GM12865 (cell line): ENCODE measurements at places on chromosomes 7 and 10.

GRCh38 chr7:152618427-152618826 is 57.5 kb downstream of the XRCC2 start:
- DNase-seq, result no peak

GRCh38 chr7:73822319-73823173 is 8.2 kb upstream of the CLDN4 start:
- DNase-seq, result no peak

DNA sequence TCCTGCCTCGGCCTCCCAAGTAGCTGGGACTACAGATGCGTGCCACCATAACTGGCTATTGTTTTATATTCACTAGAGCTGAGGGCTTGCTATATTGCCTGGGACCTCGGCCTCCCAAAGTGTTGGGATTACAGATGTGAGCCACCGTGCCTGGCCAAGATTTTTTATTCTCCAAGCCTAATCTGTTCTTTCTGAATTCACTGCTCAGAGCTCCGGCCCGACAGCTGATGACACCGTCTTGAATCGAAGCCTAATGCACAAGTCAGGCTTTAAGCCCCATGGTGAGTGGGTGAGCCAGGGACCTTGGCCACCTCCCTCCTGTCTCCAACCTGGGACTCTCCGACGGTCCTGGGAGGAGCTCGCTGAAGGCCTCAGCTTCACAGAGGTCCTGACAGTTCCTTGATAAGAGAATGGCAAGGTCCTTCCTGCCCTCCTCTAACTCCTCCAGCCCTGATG is 338.9 kb downstream of the WDR37 start:
- no peak for DNase-seq

DNA sequence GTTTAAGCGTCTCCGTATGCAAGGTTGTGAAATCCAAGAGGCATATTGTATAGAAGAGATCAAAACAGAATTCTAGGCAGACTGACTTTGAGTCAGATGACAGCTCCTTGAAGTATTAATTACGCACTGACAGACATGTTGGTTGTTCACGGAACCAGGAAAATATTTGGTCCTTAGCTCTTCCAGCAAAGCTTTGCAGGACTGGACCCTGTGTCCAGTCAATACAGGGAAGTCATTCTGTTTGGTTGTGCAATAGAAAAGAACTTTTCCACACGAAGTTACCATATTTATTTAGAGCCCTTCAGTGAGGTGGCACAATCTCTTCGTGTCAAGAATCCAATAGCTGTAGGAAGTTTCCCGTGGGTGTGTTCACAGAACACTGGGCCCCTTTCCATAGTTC is 205.3 kb downstream of the ARHGAP21 start:
- DNase-seq, result no peak

DNA sequence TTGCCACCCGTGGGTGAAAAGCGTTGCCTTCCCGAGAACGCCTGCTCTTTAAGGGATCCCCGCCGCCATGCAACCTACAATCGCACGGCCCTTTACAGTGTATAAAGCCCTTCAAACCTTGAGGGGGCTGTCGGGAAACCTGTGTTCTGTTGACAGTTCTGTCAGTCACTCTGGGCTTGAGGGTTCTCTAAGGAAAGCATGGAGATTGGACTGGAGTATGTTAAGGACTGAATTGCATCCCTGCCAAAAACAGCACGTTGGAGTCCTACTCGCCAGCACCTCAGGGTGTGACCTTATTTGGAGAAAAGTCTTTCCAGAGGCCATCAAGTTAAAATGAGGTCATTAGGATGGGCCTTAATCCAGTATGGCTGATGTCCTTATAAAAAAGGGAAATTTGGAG is 70.6 kb downstream of the PFKFB3 start:
- no peak for DNase-seq

DNA sequence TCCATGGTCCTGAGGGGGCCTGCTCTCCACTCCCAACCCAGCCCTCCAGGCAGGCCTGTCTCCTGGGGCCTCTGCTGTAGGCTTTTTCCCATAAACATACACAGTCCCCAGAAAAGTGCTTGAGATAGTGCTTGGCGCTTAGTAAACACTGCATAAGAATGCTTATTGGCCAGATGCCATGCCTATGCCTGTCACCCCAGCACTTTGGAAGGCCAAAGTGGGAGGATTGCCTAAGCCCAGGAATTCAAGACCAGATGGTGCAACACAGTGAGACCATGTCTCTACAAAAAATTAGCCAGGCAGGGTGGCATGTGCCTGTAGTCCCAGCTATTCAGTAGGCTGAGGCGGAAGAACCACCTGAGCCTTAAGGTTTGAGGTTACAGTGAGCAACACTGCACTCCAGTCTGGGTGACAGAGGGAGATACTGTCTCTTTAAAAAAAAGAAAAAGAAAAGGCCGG is 24.6 kb upstream of the ASL start:
- no peak for DNase-seq

DNA sequence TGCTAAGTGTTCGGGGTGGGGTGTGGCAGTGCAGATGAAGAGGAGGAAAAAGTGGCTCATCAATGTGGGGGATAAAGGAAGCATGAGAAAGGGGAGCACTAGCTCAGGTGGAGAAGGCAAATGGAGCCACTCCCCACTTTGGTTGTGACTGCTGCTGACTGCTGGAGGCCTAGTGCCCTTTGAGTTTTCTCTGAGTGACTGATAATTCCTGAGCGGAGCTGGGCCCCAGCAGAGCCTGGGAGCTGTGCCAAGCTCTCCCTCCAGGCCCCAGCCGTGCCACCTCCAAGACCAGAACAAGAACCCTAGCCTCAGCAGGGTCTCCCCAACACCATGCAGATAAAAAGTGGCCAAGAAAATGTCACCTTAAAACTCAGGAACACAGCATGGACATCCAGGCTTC is 9.7 kb upstream of the RASSF4 start:
- DNase-seq, result no peak

DNA sequence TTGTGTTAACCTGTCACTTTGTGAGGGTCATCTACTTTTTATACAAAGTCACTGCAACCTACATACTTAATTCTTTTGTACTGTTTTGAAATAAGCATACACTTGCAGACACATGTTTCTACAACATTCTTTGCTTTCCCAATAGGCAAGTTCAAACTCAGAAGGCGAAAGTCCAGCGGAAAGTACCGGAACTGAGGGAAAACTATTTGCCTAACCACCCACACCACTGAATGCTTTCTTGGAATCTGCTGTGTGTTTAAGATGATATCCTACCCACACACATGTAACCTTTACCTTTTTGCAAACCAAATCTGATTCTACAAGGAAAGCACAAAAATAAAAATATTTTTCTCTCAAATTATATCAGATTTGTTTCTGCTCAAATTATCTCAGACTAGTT is 139.4 kb upstream of the AGR3 start:
- DNase-seq, result peak; percentile 24
